MG63 (cell line): ENCODE measurements at places on chromosomes 7 and 10.

GRCh38 chr10:73556855-73557254, 34.3 kb downstream of the USP54 start:
- DNase-seq = no peak

DNA sequence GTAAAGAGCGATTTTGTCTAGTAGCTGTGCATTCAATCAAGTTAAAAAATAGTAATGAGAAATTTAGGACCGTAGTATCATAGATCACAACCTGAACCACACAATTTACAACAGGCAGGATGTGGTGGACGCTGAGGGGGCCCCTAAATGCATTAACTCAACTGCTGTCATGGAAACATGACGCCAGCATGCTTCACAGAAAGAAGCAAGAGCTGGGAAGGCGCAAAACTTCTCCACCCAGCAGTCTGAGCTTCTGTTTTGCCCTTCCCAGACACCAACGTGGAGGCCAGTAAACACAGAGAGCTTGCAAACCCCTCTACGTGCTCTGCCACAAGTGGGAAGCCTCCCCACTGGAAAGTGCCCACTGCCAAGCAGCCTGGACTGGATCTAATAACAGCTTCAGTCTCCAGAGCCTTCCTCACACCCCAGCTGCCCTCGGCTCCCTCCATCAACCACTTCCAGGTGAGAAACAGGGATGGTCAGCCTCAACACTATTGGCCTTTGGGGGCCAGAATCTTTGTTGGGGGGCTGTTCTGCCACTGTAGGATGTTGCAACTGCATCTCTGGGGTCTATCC, 151.8 kb downstream of the SFMBT2 start:
- DNase-seq = no peak

DNA sequence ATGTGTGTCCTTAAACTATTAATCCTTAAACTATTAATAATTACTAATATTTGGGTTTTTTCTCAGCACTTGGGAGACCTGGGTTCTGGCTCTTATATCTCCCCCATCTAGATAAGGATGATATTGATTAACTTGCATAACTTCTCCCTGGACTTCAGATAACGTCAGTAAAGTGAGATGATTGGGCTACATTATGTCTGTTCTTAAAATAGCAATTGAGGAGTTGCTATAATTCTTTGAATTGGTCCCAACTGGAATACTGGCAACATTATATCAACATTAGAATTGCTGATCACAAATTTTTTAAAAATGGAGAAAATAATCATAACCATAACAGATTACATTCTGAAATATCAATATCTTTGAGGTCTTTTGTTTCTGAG, 1.9 kb downstream of the APBB1IP start:
- DNase-seq = no peak

GRCh38 chr10:14604181-14605142, 170.2 kb downstream of the FAM107B start:
- peak; percentile 77 for DNase-seq

DNA sequence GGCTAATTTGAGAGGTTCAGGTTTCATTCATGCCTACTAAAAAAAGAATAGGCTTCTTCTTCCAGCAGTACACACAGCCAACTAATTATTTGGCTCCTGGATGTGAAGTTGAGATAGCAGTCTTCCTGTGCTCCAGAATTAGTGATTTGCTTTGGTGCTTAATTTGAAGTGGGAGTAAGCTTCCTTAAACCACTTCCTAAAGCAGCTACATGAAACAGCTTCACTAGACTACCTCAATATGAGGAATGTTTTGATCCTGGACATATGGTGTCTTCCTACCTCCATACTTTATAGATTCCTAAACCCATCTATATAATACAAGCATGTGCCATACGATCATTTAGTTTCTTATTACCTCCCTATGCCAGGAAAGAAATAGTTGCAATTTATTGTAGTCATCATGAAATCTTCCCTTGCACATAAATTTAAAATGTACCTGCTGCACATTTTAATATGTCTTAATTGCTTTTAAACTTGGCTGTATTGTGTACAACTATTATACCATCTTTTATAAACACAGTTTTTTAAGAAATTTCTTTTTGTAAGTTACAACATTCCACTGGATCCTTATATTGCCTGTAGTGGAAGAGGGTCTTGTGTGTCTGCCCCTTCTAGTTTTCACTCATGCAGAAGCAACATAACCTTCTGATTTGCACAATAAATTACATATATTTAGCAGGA, 8.6 kb downstream of the VIM start:
- DNase-seq = no peak

GRCh38 chr10:51117794-51118193, 43.5 kb downstream of the PRKG1 start:
- no peak for DNase-seq

- no peak for DNase-seq
Observed at GRCh38 chr7:126856691-126857291, 395.9 kb downstream of the GRM8 start.

GRCh38 chr10:486666-487322, 202.7 kb downstream of the DIP2C start:
- no peak for DNase-seq
